ENCODE measurements at places on chromosomes 6 and 20.

- DNase-seq: no peak
These were observed 636.5 kb upstream of the PTCHD4 start for GRCh38 chr6:48747471-48747870.

- no peak for DNase-seq
These were observed 18.1 kb upstream of the FERMT1 start for GRCh38 chr20:6140947-6141346.

DNA sequence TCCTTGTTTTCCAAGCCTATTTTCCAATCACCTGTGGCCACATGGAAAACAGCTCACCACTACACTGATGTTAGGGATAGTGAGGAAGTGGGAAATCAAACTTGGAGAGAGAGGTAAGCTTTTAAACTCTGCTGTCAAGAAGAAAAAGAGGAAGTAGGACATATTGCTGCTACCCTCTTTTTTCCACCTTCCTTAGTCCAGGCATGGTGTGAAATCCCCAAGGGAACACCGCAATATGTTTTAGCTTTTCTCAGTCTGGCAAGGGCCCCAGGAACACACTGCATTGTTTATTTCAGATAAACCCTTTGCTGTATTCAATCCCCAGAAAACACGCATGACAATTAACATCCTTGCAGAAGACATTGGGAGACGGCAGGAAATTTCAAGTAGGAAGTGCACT, 61.3 kb downstream of the HS3ST5 start:
- DNase-seq: no peak

GRCh38 chr20:6212903-6213302, 90.1 kb upstream of the FERMT1 start:
- no peak for DNase-seq

DNA sequence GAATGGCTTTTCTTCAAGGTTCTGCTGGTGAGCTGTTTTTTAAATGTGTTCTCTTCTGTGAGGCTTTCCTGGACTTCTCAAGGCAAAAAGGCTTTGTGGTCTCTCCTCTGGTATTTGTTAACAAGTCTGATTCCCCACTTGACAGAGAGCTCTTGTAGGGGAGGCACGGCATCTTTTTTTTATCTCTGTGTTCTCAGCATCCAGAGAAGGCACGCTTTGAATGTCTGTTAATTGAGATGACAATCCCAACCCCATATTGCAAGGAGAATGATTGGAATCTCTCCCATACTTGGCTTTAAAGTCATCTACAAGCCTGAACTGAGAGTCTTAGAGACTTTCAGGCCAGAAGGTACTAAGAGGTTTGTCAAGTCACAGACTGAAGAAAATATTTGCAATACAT, 22.6 kb downstream of the EDN1 start:
- no peak for DNase-seq

DNA sequence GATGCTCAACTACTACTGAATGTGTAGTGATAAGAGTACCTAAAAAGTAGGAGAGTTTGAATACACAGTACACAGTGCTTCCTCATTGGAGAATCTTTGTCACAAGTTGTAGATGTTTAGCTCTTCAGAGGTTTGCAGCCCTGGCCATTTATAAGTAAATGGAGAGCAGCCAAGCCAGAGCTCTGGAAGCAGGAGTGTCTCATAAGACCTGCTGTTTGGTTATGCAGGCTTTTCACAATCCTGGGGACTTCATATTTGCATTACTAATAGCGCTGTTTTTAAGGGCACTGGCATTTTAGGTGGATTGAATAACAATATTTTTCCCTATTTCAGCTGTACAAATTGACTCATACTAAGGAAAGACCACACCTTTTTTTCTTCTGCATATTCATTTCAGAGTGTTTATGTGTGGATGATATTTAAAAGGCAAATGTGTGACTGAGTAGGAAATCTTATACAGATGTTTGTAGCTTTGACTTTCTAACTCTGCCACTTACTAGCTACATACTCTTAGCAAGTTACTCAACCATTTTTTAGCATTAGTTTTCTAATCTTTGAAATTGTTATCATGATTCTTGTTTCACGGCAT, 730.5 kb upstream of the MAP3K7 start:
- no peak for DNase-seq

DNA sequence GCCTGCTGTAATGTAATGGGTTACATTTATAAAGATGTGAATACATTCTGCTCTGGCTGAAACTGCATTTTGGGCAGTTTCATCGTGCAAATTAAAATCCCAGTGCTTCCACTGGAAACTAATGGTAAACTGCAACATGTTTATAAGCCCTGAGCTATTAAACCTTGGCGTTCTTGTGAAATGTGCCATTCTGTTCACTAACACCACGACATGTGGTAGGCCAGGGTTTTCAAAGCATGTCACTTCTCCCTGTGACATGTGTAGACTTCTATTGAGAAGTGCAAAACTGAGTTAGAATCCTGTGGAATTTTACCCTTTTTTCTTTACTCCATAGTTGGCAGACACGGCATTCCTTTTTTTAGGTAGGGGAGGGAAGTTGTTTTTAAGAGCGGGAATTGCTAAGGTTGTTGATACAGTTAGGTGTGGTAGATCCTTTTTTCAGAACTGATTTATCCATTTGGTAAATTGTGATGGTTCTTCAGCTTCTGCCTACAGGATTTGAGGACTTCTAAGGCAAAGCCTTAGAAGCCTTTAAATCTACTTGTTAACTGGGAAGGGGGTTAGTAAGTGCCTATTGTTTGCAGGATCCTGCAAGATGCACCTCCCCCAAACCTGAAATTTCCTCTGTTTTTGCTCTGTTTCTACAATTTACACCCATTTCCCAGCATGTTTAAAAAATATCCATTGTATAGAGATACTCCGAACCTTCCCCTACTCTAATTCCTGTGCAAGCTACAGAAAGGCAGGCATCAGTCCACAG, 4.2 kb downstream of the SASH1 start:
- DNase-seq: no peak

- DNase-seq: no peak
These were observed 90.5 kb downstream of the SOD2 start for GRCh38 chr6:159602431-159603041.

DNA sequence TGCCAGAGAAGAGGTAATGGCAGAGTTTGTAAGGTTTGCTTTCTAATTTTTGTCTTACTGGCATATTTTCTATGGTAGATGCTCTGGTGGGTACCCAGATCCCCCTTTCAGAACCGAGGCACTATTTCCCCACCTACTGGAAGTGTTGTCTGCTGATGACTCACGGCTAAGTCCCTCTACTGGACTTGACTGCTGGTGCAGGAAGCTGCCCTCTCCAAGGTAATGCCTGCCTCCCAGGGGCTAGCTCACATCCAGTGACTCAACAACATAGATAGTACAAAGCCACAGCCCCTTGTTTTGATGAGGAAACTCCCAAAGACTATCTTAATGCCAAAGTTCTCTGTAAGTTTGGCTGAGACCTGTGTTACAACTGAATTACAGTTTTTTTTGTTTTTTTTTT, 285.4 kb upstream of the FLRT3 start:
- DNase-seq: no peak

GRCh38 chr6:2085657-2086056, 159.7 kb downstream of the GMDS start:
- DNase-seq: no peak

- no peak for DNase-seq
These were observed 54.0 kb upstream of the AKIRIN2 start for GRCh38 chr6:87755708-87756671.

- no peak for DNase-seq
These were observed 531.4 kb upstream of the RNF217 start for GRCh38 chr6:124430740-124431318.

Measured in effector memory CD8-positive, alpha-beta T cell (primary cell).